Mononuclear cell (primary cell): ENCODE measurements at places on chromosomes 3 and 15. TPM values are rescaled to one million over a fixed set of nuclear protein-coding genes. Genes with fewer than 3 reads are reported as not detected.

The PLA2G4F gene
- not detected for total RNA-seq

The FANCD2OS gene
- not detected for total RNA-seq

The SEMA6D gene
- total RNA-seq, result under 0.01 TPM

The PPP1R14D gene
- total RNA-seq, result not detected

The HRG gene
- total RNA-seq, result not detected

The SLC12A1 gene
- not detected for total RNA-seq

The RUBCN gene
- total RNA-seq, result 36.7 TPM

The SERPINI2 gene
- not detected for total RNA-seq

The PLA2G4E gene
- total RNA-seq, result not detected

The CYP1A2 gene
- total RNA-seq, result not detected

The P2RY12 gene
- total RNA-seq, result 14.1 TPM

The TMOD3 gene
- 43.0 TPM for total RNA-seq

The GOLGA8R gene
- 2.2 TPM for total RNA-seq

The C3orf85 gene
- total RNA-seq, result not detected

The GPR149 gene
- not detected for total RNA-seq

The MFGE8 gene
- total RNA-seq, result 14.4 TPM

The ZKSCAN7 gene
- total RNA-seq, result 0.42 TPM

The FAM240A gene
- total RNA-seq, result not detected

The RTP3 gene
- 0.10 TPM for total RNA-seq

The LRRIQ4 gene
- not detected for total RNA-seq

The ANKRD63 gene
- total RNA-seq, result not detected

The APH1B gene
- total RNA-seq, result 13.0 TPM

The CHL1 gene
- total RNA-seq, result 1.8 TPM

The EPM2AIP1 gene
- 42.5 TPM for total RNA-seq

The TMC3 gene
- total RNA-seq, result not detected

The TRPM1 gene
- not detected for total RNA-seq

The P3H2 gene
- total RNA-seq, result 0.84 TPM

The CPNE9 gene
- not detected for total RNA-seq

The ACAN gene
- under 0.01 TPM for total RNA-seq

The SETD5 gene
- 79.2 TPM for total RNA-seq

The GXYLT2 gene
- 0.21 TPM for total RNA-seq

The GPR171 gene
- 10.6 TPM for total RNA-seq

The CFAP100 gene
- not detected for total RNA-seq

The LYSMD2 gene
- total RNA-seq, result 18.1 TPM

The RBMS3 gene
- total RNA-seq, result 2.1 TPM

The CYP8B1 gene
- total RNA-seq, result under 0.01 TPM

The NMB gene
- total RNA-seq, result 1.5 TPM

The IGDCC3 gene
- not detected for total RNA-seq

The SI gene
- total RNA-seq, result not detected

The TRIM42 gene
- total RNA-seq, result not detected

The LRRC31 gene
- not detected for total RNA-seq

The GOLGA8S gene
- 0.10 TPM for total RNA-seq

The ARHGAP11A gene
- 2.0 TPM for total RNA-seq

The TLR9 gene
- total RNA-seq, result 0.21 TPM
